ENCODE measurements at places on chromosomes 2 and 18. TPM values are rescaled to one million over a fixed set of nuclear protein-coding genes. Genes with fewer than 3 reads are reported as not detected.

The SLC38A11 gene
- not detected for total RNA-seq

The IL1R2 gene
- 1.2 TPM for total RNA-seq

The DSC3 gene
- total RNA-seq: 2.1 TPM

The SIX2 gene
- 0.15 TPM for total RNA-seq

The CTIF gene
- 47.2 TPM for total RNA-seq

The EMX1 gene
- not detected for total RNA-seq

The ZRANB3 gene
- 16.5 TPM for total RNA-seq

The UGT1A6 gene
- total RNA-seq: not detected

The CHRNG gene
- not detected for total RNA-seq

The MTCL1 gene
- total RNA-seq: 27.0 TPM

The EPHA4 gene
- total RNA-seq: 59.3 TPM

The UGT1A8 gene
- total RNA-seq: not detected

The SPP2 gene
- total RNA-seq: not detected

The B3GNT7 gene
- total RNA-seq: not detected

The GPR17 gene
- total RNA-seq: not detected

The VSNL1 gene
- not detected for total RNA-seq

The CDK5R2 gene
- 0.07 TPM for total RNA-seq

The ALPI gene
- not detected for total RNA-seq

The PCARE gene
- not detected for total RNA-seq

The METTL8 gene
- 34.3 TPM for total RNA-seq

The PIEZO2 gene
- not detected for total RNA-seq

The FBXO48 gene
- 0.75 TPM for total RNA-seq

Measured in NCI-H460 (cell line).